ENCODE measurements at places on chromosomes 7 and 10.

DNA sequence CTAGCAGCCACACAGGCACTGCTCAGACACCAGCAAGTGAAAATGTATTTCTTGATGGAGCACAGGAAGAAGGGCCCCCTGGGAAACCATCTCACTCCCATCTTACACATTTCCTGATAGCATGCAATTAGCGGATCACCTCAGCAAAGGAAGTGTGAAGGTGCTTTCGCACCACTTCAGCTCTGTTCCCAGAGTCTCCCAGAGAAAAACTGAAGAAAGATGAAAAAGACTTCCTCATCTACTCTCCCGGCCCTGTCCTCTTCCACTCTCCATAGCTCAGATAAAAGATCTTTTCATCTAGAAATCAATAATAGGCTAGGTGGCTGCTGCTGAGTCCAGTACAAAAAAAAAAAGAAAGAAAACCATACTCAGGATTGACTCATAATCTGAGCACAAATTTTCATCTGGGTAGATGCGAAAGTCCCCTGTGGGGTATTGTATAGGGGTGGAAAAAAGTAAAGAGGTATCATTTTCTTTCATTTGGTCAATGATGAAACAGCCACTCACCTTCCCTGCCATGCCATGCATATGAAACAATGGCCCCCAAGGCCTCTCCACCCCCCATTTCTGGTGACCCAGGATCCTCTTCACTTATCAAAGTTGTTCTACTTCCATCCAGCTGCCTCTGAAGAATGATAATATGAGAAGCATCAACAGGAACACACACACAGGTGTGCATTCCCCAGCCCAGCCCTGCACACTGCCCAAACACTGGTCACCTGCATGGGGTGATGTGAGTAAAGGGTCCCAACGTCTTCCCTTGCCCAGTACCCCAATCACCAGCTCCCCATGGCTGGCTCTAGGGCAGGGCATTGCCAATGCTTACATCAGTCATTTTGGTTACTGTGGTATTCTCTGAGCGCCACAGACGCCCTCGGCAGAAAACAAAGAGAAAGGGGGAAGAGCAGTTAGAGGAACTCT lies 48.8 kb upstream of the DGKI start:
- no peak for DNase-seq

- DNase-seq, result no peak
These were observed 143.2 kb downstream of the TCERG1L start for GRCh38 chr10:131168238-131168875.

GRCh38 chr10:9009505-9009904 lies 955.0 kb downstream of the GATA3 start:
- no peak for DNase-seq

DNA sequence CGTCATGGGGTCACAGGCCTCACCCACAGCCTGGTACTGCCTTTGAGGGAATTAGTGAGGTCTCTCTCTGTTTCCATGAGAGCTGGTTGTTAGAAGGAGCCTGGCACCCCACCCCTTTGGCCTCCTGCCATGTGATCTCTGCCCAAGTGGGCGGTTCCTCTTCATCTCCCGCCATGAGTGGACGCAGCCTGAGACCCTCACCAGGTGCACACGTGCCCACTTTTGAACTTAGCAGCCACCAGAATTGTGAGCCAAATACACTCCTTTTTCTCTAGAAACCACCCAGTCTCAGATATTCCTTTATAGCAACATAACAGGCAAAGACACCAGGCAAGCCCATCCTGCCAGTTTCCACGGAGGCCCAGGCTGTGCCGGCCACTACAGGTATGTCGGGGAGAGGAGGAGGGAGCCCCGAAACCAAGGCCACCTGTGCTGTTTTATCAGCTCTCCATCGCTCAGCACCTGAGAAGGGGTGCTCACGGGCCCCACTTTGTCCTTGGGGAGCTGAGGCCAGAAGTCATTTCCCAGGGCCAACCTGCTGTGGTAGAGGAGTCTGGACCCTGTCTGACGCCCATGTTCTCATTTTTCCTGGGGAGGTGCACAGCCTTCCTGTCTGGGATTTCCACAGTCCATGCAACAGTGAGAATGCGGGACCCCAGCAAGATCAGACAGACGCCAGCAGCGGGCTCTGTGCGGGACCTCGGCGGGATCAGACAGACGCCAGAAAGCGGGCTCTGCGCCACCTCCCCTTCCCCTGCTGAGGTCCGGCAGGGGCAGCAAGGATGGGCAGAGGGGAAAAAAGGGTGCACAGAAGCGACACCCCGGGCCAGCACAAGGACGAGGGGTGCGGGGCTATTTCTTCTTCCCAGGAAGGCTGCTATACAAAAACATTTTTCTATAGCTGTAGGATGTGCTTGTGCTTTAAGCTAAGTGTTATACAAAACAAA lies 220.5 kb downstream of the ELFN1 start:
- no peak for DNase-seq

- no peak for DNase-seq
These were observed 286.8 kb upstream of the KLF14 start for GRCh38 chr7:131020759-131021261.

DNA sequence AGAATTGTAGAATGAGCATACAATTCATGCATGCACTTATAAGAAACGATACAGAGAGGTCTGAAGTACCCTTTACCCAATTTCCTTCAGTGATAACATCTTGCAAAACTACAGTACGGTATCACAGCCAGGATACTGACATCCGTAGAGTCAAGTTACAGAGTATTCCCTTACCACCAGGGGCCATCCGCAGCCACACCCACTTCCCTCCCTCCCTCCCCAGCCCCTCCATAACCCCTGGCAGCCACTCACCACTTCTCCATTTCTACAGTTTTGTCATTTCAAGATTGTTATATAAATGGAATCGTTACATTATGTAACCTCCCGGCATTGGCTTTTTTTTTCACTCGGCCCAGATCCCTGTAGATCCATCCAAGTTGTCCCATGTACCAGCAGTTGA lies 113.6 kb upstream of the RET start:
- DNase-seq, result no peak

- DNase-seq, result no peak
These were observed 379.2 kb downstream of the CALN1 start for GRCh38 chr7:72032934-72033333.

DNA sequence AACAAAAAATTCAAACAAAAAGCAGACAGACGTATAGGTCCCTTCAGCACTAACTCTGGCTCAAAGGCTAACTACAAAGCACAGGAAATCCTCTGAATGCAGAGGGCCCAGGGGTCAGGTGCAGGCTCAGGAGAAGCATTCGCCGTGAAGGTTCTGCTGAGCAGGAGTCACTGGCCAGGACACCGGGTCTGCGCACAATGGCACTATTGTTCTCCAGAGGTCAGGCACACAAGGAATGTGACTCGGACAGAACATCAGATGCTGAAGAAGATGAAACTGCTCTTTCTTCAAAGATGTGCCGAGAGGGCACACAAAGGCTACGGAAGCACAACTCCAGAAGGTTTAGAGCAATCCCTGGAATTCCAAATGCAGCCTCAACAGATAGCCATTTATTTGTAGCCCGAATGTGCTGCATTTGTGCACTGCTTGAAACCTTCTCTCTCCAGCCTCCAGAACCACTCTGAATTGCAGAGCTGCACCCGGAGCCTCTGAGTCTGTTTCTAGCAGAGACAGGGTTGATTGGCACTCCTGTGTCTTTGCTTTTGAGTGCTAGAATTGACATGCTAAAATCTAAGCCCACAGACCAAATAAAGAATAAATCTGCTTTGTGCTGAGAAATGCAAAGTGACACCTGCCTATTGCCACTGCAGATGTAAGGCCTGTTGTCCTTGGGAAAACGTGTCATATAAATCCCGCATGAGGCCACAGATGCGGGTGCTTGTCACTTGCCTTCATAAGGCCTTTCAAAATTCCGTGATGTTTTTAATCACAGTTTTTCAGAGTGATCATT lies 85.4 kb upstream of the AFAP1L2 start:
- DNase-seq, result no peak

DNA sequence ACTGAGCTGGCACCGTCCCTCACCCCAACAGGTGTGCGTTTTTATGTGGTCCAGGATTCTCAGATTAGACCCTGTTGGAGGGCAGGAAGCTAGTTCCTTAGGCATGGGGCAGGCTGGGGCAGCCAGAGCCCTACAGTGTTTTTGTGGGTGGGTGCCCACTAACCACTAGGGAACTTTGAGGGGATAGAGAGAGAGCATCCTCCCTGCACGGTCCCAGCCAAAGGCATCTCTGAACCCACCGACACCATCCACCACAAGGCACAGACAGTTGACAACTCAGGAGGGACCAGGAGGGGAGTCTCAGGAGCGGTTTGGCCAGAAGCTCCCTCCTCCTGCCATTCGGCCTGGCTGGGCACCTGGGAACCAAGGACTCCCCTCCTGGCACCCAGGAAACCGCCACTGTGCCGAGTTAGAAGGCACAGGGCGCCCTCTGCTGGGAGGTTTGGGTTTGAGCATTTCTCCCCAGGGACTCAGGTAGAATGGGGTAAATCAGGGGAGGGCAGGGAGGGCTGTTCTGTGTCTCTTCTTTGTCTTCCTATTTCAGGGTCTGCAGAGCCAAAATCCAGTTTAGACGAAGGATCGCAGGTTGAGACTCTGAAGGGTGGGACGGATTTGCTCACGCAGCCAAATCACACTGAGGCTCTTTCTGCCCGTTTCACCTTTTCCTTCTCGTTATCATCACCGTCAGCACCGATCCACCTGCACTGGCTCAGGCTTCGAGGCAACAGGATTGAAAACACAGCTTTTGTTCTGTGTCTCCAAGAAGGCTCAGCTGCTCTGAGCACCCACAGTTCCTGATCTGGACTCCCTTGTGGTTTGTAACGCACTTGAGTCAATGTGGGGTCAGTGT lies 84.8 kb upstream of the COL13A1 start:
- DNase-seq, result no peak

DNA sequence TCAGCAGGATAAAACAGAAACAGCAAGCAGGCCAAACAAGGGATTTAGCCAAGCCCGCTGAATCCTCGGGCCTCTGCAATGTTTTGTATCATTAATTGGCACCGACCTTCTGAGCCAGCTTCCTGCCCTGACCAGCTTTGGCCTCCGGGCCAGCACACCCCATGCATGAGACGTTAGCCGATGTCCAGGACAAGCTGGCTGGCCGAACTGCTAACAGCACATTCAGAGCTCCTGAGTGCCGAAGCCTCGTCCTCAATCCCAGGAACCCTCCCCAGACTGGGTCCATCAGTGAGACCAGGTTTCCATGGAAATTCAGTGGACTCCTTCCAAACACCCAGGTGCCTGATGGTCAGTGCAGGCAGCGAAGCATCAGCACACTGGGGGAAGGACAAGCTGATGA lies 134.3 kb upstream of the PFKP start:
- DNase-seq, result no peak

GRCh38 chr7:87199241-87199640 lies 20.3 kb downstream of the TMEM243 start:
- no peak for DNase-seq

GRCh38 chr7:95772771-95773581 lies 622 bp downstream of the DYNC1I1 start:
- DNase-seq, result no peak

DNA sequence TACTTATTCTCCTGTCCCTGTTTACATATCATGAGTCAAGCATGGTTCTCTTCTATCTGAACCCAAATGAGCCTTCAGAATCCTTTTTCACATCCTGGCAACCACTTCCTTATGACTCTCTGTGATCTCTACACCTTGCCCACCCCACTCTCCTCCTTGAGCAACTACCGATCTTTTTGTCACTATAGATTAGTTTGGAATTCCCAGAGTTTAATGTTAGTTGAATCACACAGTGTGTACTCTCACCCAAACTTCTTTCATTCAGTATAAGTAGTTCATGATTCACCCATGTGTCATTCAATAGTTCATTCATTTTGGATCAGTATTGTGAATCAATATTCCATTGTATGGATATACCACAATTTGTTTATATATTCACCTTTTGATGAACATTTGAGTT lies 55.3 kb downstream of the TFAM start:
- no peak for DNase-seq

DNA sequence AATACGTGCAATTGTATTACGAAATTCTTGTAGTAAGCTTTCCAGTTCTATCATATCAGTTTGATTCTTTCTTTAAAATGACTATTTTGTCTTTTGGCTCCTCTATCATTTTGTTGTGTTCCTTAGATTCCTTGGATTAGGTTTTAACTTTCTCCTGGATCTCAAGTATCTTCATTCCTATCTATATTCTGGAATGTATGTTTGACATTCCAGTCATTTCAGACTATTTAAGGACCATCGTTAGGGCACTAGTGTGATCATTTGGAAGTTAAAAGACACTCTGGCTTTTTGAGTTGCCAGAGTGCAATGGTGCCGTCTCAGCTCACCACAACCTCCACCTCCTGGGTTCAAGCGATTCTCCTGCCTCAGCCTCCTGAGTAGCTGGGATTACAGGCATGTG lies 45.7 kb upstream of the SFTPD start:
- no peak for DNase-seq

- no peak for DNase-seq
These were observed 136.4 kb downstream of the RPS24 start for GRCh38 chr10:78170026-78170475.

GRCh38 chr7:148277042-148277660 lies 313.4 kb upstream of the C7orf33 start:
- DNase-seq, result no peak

DNA sequence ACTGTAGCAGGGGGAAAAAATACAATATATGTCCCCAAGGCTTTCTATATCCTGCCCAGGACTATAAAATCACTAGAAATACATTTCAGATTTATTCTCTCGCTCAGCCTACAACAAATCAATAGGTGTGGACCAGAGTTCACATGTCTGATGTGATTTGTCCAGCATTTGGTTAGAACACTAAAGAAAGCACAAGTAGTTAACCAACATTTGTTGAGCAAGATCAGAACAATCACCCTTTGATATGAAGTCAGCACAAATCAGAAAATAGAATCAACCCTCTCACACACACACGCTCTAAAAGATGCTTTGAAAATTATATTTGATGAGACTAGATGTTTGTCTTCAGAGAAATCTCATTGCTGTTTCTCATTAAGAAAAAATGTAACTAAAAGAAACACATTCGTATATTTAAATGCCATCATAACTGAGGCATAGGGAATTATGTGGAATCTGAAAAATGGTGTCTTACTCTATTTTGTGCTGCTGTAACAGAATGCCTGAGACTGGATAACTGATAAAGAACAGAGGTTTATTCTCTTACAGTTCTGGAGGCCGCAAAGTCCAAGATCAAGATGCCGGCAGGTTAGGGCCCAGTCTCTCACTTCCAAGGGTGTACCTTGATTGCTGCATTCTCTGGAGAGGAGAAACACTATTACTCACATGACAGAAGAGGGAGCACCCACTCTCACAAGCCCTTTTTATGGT lies 10.5 kb downstream of the AKR1D1 start:
- no peak for DNase-seq

- DNase-seq, result no peak
These were observed 29.2 kb upstream of the MKX start for GRCh38 chr10:27774831-27775230.

- no peak for DNase-seq
These were observed 55.2 kb downstream of the PWWP2B start for GRCh38 chr10:132452216-132452650.

GRCh38 chr10:26946102-26946811 lies 85.5 kb upstream of the ABI1 start:
- no peak for DNase-seq

DNA sequence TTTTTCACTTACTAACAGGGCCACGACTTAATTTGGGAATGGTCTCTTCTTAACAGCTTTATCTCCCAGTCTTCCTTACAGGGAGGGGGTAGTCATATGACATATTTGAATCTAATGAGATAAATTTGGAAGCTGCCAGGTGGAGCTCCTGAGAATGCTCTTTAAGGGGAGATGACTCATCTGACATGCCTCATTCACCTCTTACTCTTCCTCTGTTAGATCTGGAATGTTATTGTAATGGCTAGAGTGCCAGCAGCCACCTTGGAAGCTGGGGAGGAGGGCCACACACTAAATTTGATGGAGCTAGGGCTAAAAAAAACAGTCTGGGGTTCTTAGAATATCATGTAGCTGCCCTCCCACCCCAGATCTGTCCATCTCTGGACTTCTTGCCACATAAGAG lies 22.7 kb downstream of the HECW1 start:
- DNase-seq, result no peak

Data from NCI-H187 (cell line).